Stimulated activated CD8-positive, alpha-beta memory T cell treated with anti-CD3 and anti-CD28 coated beads, Interleukin-7, amount 100 ng/mL, for 24 hours (primary cell): ENCODE measurements at places on chromosomes 5 and 9.

DNA sequence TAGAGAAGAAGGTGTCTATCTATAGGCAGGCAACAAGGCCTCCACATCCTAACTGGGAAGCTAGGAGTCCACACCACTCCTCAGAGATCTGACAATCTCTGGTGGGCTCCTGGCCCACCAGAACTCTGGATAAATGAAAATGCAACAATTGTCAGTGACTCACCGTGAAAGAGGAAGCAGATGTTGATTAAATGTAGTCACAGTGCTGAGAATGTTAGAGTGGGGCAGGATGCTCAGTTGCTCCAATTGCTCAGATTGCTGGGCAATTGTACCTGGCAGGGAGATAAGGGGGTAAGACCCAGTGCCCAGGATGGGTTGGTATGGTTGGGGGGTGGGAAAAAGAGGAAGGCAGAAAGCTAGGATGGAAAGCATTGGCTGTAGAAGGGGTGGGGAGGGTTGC is 4.3 kb downstream of the CCL19 start:
- DNase-seq = no peak

- DNase-seq = no peak
Observed at GRCh38 chr9:136538599-136539426, 7.0 kb downstream of the NOTCH1 start.

DNA sequence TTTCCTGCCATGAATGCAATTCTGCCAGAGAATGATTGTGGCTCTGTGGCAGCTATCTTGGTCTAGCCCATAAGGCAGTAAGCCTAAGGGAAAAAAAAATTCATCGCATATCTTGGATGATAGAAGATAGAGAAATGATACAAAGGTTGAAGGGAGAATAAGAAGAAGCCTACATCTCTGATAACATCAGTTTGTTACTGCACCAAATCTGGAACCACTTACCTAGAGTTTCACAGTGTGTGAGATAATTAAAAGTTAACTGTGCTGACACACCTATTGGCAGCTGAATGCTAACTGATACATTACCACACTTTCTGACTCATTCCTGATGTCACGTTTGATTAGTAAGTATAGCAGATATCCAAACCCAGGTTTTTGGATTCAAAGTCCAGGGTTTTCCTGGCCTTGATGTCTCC is 91.6 kb upstream of the TAF11L2 start:
- no peak for DNase-seq

DNA sequence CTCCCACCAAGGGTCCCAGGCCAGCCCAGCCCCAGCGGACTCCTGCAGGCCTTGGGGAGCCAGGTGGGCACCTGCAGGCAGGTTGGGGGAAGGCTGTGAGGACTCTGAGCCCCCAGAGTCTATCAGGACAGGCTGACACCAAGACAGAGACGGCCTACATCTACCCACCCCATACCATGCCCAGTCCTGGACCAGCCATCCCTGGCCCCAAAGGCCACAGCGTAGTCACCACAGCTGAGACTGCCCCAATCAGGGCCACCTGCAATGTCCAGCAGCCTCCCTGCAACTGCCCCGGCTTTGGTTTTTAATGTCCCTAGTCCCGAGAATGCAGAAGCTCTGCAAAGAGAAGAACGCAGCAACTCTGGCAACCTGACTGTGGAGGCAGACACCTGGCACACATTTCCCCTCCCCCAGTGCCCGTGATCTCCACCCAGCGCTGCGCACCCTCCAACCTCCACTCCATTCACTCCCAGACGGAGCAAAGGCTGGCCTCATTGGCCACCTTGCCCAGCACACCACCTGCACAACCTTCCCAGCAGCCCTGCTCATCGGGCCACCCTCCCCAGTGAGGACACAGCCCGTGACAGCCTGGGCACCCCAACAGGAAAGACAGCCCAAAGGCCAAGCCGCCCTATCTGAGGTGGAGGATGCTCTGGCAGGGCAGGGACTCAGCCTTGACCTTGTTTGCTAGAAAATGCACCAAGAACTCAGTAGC is 14.9 kb downstream of the ADAMTS2 start:
- no peak for DNase-seq

GRCh38 chr9:34465468-34465867 is 6.9 kb downstream of the DNAI1 start:
- no peak for DNase-seq

- DNase-seq = no peak
Observed at GRCh38 chr5:21918451-21918850, 934.7 kb downstream of the CDH12 start.

DNA sequence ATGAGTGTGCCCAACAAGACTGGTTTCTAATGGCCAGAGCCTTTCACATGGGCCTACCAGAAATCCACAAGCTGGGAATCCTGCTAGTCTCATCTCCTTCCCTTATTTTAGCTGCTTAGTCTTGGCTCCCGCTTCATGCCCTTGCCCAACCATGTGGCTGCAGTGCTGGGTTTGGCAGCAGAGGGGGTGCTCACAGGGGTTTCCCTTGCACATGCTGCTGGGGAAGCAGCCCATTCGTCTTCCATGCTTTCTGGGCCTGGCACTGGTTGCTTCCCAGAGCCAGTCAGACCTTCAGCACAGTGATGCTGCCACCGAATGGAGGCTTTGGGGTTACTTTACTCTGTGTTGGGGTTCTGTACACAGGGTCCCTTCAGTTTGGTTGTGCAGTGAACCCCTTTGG is 26.3 kb downstream of the SLC46A2 start:
- no peak for DNase-seq

GRCh38 chr9:26358836-26359235 is 533.8 kb downstream of the CAAP1 start:
- no peak for DNase-seq

DNA sequence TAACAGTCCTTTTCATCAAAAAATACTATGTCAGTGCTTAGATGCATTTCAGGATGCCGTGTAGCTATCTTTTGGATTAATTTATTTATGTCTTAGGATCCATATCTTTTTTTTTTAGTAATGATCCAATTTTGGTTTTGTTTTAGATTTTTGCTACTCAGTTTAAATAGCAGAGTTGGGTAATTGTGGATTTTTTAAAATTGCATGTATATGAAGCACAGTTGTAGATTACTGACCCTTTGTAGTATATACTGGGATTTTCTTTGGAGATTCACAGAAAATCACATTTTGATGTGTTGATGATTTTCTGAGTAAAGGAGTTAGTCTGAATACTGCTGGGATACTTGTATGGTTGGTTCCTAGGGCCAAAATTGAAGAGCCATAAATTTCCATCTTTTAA is 111.8 kb downstream of the NIPBL start:
- DNase-seq = no peak

- DNase-seq = no peak
Observed at GRCh38 chr5:57818397-57818796, 335.8 kb upstream of the ACTBL2 start.

GRCh38 chr5:24363789-24364481 is 280.8 kb downstream of the CDH10 start:
- no peak for DNase-seq

DNA sequence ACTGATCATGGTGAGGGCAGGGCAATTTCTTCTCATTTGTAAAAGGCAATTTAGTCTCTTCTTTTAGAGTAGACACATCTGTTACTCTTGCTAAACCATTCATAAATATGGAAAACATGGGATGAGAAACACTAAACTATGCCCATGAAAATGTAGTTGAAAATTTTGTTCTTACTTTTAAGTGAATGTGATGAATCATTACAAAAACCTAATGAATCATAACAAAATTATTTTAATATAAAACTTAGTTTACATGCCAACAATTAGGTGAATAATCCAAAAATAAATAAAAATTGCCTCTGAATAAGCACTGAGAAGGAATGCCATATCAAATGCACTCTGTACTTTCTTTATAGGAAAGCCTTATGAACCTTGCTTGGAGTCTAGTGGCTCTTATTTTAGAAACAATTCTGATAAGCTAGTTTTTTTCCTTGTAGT is 297.7 kb upstream of the EFNA5 start:
- no peak for DNase-seq

GRCh38 chr5:1769017-1769640 is 30.5 kb downstream of the MRPL36 start:
- no peak for DNase-seq
